ENCODE measurements at places on chromosomes 3 and 15.

- no peak for DNase-seq
These were observed 16.4 kb upstream of the BOC start for GRCh38 chr3:113194823-113195401.

DNA sequence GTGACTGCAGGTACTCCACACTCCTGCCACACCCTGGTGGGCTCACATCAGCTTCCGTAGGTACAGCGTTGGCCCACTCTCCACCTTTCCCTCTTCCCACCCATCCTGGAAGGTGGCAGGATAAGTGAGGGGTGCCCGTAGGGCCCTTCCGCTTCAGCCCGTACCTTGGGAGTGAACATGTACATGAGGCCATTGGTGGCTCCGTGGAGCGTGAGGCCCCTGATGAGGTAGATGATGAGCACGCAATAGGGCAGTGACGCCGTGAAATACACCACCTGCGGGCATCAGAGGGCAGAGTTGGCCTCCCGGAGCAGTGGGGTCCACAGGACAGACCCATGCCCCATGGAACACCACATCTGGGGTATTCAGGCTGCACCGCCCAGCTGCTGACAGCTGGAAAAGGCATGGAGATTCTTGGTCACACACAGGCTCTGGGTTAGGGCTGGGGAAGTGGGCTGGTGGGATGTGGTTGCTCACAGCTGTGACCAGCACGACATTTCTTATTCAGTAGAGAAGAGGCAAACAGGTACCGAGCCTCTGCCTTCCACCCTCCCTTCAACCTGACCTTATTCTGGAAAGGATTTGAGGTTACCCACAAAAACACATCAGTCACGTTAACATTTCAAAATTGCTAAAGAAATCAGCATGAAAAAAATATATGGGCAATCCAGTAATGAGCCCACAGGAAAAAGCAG lies 23.8 kb downstream of the SLC6A20 start:
- DNase-seq, result no peak

DNA sequence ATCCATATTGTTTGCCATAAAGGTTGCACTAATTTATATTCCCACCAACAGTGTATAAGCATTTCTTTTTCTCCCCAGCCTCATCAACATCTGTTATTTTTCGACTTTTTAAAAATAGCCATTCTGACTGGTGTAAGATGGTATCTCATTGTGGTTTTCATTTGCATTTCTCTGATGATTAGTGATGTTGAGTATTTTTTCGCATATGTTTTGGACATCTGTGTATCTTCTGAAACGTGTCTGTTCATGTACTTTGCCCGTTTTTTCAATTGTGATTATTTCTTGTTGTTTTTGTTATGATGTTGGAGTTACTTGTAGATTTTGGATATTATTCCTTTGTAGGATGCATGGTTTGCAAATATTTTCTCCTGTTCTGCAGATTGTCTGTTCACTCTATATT lies 46.5 kb downstream of the TP63 start:
- DNase-seq, result no peak

- no peak for DNase-seq
These were observed 9.6 kb upstream of the RASA2 start for GRCh38 chr3:141477224-141477623.

- DNase-seq, result no peak
These were observed 6.5 kb upstream of the UTS2B start for GRCh38 chr3:191336833-191337232.

- no peak for DNase-seq
These were observed 83.0 kb downstream of the KLHL25 start for GRCh38 chr15:85711580-85712192.

DNA sequence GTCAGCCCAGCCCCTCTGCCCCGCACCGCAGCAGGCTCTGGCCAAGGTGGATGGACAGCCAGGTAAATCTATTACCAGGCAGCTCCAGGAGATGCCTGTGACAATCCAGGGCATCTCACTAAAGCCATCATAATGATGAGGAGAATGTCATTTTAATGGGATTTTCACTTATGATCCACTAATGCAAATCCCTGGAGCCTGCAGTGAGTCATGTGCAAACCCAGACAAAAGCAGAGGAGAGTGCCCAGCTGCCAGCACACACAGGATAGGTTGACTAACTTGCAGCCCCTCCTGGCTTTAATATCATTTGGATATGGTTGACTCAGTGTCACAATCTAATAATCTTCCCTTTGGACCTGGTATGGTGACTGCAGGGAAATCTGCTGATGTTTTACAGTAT lies 206.9 kb upstream of the TRIM42 start:
- DNase-seq, result no peak

GRCh38 chr15:38625886-38626285 lies 61.3 kb upstream of the RASGRP1 start:
- DNase-seq, result no peak

DNA sequence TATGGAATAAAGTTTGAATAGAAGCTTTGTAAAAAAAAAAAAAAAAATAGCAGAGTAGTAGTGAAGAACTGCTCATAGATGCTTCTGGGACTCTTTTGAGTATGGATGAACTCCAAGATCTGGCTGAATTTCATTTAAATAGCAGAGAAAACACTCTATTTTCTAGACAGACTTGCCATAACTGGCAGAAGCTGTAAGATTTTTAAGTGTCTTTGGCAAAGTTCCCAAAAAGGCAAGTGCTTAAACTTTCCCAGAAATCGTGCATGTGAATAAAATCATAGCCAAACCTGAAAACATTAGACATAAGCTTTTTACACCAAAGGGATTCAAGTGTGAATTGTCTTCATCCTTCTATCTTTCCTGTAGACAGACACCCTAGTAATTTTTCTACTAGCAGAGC lies 110.3 kb upstream of the MITF start:
- no peak for DNase-seq

GRCh38 chr3:160450846-160451245 lies 1.3 kb upstream of the TRIM59 start:
- no peak for DNase-seq
